ENCODE measurements at places on chromosomes 16 and 17.

DNA sequence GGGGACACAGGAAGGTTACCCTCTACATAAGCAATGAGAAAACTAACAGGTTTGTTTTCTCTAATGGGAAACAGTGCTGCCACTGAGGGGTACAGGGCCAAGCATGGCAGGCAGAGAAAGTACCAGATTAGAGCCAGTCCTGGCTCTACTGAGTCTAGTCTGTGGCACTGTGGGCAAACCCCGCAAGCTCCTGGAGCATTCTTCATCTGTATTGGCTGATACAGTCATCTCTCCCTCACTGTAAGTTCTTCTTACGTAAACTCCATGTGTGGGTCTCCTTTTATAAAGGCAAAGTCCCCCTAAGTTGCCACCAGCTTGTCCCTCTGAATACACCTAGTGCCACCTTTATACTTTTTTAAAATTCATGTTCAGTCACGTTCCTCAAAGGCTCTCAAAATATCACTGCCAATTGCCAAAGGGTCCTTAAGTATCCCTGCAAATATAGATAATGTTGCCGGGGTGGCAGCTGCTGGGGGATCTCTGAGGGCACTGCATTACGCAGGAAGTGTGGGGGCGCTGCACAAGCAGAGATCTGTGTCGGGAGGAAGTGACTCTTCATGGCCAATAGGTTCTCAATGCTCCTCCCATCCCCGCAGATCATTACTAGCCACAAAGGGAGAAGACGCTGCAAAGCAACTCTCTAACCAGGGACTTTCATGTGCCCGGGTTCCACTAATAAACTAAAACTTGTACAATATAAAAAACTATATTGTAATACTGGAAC lies 18.8 kb downstream of the XPO6 start:
- DNase-seq = no peak

DNA sequence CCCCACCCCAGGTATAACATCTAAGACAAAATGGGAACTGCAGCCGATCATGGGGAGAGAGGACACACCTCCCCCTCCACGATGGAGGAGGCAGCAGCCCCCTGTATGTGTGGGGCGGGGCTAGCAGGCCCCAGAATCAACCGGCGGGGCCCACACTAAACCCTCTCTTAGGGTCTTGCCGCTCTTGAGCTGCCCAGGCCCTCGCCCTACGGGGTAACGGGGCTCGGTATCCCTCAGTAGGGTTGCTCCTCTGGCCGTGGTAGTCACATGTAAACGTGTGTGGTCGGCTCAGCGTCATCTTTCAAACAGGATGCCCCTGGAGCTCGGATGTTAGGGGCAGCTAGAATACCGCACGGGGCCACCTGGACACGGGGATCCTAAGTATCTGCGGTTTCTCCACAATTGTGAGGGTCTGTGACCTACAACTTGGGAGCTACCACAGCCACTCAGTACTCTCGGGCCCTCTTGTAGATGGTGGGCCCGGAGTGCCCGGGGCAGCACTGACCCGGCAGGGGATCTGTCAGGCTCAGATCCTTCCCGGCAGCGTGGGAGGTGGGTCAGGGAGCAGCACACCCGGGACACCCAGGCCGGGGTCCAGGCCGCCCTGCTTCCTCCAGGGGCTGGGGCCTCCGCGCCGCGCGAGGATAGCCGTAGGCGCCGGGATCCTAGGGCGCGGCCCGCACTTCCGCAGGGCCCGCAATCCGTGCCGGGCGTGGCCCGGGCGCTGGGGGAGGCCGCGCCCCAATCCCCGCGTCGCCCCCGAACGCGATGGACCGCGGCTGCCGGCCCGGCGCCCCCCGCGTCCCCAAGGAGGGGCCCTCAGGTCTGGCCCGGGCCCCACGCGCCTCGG lies 781 bp downstream of the ARHGDIA start:
- peak; percentile 61 for DNase-seq

GRCh38 chr16:57612494-57612893 lies 15.9 kb upstream of the ADGRG1 start:
- no peak for DNase-seq

- no peak for DNase-seq
These were observed 8.4 kb upstream of the SLC6A2 start for GRCh38 chr16:55647343-55647742.

DNA sequence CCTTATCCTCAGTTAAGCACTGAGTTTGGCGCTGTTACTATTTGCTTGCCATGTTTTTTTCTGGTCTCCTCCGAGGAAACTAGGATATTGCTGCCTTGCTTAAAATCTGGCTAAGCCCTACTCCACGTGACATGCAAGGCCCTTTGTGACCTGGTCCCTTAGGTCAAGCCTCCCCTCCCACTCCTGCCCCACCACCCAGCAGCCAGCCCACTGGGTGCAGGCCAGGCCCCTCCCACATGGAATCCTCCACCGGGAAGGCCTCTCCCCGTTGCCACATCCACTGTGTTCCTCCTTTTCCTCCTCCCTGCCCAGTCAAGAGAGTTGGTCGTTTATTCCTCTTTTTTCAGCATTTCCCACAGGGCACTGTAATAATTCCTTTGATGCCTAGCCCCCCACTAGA lies 16.2 kb downstream of the PSMD3 start:
- no peak for DNase-seq

GRCh38 chr16:2516391-2517240 lies 2.9 kb downstream of the ATP6V0C start:
- DNase-seq = peak; percentile 50

Data from EL (cell line).